ENCODE measurements at places on chromosomes 3 and 15. TPM values are rescaled to one million over a fixed set of nuclear protein-coding genes. Genes with fewer than 3 reads are reported as not detected.

GRCh38 chr3:90221900-90222299, 1114.5 kb downstream of the EPHA3 start:
- no peak for DNase-seq

- no peak for DNase-seq
Observed at GRCh38 chr3:113129168-113129567, 82.2 kb upstream of the BOC start.

Gene GPR27
- 0.67 TPM for polyA plus RNA-seq

DNA sequence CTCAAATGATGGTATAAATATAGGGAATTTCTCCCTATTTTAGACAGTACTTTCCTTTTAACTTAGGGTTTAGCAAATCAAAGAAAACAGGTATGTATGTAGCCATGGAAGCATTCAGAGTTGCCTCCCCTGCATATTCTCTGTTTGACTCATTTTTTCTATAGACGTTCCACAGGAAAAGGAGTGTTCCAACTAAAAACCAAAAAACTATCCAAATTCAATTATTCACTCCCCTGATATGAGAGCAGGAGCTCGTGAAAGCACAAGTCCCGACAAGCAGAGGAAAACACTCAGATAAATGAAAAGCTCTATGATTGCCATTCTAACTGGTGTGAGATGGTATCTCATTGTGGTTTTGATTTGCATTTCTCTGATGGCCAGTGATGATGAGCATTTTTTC, 119.5 kb downstream of the FRMD5 start:
- no peak for DNase-seq

DNA sequence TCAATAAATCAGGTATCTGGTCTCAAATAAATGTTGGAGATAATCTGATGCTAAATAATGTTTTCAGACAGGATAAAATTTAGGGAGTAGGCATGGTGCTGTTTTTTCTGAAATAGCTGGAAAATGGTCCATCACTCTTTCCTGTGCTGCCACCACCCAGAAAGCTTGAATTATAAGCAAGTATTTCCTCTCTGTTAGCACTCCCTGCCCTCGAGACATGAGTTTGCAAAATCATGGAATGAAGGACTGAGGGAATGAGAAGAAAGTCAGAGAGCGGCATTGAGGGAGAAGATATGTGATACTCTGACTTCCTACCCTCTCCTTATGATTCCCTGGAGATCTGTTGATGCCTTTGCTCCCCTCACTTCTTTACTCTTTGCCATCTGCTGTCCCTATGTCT, 1095.7 kb downstream of the IGSF11 start:
- DNase-seq: no peak

Gene GALNT15
- polyA plus RNA-seq: 12.5 TPM

Gene LRRC2
- 0.03 TPM for polyA plus RNA-seq

GRCh38 chr3:39937874-39938273, 128.5 kb downstream of the MYRIP start:
- no peak for DNase-seq

Gene VEPH1
- polyA plus RNA-seq: not detected

Gene COPG1
- 39.7 TPM for polyA plus RNA-seq

DNA sequence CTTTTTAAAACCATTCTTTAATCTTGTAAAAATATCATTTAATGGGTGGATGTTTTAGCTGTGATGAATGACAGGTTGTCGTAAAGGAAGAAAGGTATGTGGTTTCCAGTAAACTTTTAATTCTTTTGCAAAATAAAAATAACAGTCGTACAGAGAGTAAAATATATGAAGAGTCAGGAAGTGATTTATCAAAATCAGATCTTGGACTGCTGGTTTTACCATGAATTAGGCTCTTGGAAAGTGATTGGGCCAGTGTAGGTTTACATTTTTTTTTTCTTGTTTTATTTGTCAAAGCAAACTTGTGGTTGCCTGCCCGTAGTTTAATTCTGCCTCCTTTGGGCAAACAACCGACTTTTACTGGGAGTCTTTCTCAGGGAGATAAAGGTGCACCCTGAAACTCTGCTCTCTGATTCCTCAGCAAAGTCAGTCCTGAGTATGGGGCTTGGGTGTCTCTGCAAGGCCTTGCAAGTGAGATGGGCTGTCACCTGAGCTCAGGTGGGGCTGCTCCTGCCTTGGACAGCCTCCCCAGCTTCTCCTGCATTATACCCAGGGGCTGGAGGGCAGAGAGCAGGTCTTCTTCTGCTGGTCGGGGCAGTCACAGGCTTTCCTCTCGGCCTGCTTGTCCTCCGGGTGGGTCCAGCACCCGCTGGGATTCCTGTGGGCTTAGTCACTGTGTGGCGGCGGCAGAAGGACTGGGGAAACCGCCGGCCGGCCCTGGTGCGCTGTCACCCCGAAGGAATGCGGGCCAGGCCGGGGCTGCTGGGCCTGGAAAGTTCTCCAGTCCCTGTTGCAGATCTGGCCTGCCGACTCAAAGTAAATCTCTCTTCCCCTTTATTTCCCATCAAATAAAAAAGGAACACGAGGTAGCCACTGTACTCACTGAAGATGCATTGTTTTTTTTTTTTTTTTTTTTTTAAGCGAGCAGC, 79.0 kb downstream of the IGF1R start:
- peak; percentile 97 for DNase-seq
